EL (cell line): ENCODE measurements at places on chromosomes 11 and 22.

DNA sequence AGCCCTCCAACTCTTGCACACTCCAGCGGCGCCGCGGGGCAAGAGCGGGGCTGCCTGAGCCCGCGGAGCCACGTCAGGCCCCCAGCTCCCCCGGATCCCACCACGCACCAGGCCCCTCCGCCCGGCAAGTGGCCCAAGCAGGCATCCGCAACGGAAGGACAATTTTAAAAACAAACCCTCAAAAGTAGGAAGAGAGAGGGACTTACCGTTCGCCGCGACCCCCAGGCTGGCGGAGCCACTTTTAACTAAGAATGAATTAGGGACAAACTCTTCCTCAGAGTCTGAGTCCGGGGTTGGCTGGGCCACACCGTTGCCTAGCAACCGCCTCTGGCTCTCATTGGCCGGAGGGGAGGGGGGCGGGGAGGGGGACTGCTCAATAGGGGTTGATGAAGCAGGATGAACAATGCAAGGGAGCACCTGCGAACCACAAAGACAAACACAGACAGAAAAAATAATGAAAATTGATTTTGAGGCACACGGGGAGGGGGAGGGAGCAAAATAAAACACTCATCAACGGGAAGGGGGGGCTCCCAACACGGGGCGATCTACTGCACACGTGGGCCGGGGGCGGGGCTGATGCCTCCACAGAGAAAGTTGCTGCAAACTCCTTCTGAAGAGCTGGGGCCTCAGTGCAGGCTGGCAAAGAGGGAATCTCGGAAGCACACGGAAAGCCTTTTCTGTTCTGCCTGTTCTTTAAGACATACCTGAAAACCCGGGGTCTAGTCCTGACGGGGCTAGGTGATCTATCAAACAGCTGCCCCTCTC is 387.5 kb upstream of the NARS2 start:
- DNase-seq, result peak; percentile 2

DNA sequence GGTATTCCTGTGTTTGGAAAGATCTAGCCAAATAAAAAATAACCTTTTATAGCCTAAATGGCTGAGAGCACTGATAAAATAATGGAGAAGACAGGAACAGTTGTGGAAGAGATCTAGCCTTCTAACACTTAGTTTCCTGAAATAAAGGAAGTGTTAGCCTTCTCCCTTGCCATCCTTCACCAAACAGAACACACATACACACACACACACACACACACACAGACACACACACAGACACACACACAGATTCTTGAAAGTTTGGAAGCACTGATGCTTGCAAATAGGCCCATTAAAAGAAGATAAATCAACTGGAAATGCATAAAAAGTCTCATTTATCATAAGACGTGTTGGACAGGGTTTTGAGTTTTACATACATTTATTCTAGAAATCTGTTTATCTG is 37.5 kb downstream of the KIRREL3 start:
- no peak for DNase-seq

- no peak for DNase-seq
These were observed 10.9 kb upstream of the DCHS1 start for GRCh38 chr11:6666302-6667183.

GRCh38 chr11:133070021-133070713 is 462.1 kb downstream of the OPCML start:
- no peak for DNase-seq

DNA sequence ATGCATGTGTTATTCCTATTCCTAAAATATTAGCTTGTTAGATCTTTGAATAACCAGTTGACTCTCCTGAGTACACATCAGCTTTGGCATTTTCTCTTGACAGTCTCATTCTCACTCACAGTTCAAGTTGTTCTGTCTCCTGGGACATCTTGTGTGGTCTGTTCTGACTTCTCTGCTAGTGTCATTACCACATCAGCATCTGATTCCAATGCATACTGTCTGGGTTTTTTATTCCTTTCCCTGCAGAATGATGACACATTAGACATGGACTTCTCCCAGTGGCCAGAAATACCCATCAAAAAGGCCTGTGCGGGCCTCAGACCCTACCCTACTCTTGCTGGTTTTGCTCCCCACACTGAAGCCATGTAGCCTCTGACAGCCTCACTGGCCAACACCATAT is 2.7 kb downstream of the ZNF74 start:
- no peak for DNase-seq
